ENCODE measurements at places on chromosomes 12 and 14.

- no peak for DNase-seq
These were observed 69.4 kb upstream of the ACTN1 start for GRCh38 chr14:69048456-69048855.

DNA sequence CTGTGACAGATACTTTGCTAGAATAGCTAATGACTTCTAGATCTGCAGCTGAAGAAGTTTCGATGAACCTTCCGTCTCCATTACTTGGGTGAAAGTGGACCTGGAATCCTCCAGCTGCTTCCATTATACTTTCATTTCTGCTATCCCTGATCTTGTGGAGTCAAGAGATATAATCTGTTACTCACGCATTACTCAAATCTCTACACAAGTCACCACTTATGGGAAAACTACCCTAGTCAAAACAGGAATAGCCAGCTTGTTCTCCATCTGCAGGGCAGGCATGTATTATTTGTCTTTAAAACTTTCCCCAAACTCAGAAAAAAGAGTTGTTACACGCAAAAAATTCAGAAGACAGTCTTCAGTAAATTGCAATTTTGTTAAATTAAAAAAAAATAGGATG is 2.8 kb upstream of the KTN1 start:
- no peak for DNase-seq

- no peak for DNase-seq
These were observed 363.6 kb downstream of the TMEM132D start for GRCh38 chr12:129540249-129540648.

- no peak for DNase-seq
These were observed 980.9 kb upstream of the FBXO33 start for GRCh38 chr14:40413136-40413535.

DNA sequence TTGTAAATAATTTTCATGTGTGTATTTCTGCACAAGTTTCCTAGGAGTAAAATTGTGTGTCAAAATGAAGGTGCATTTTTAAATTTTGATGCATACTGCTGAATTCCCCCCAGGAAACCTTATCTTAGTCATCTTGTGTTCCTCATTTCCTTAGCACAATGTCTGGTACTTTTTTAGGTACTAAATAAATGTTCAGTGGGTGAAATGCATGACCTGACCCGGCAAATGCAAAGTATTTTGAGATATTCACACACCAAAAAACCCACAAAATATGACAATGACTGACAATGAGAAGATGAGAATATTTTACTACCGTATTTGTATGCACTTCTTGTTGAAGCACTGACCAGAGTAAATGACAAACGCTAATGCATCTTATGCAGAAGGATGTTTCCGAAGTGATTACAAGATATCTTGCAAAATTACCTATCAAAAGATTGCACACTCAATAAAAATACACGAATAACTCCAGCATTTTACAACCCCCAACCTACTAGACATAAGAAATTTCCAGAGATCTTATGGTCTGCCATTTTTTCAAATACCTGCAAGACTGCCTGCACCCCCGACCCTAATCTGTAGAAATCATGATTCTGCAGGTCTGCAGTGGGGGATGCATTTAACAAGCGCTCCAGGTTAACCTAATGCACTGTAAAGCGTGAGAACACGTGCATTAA is 895 bp upstream of the PRKAB1 start:
- DNase-seq = no peak

All from tibial nerve (tissue), 4 donors.